ENCODE measurements at places on chromosomes 1 and 21.

GRCh38 chr1:15618655-15619525 lies 1.6 kb downstream of the DDI2 start:
- no peak for DNase-seq

DNA sequence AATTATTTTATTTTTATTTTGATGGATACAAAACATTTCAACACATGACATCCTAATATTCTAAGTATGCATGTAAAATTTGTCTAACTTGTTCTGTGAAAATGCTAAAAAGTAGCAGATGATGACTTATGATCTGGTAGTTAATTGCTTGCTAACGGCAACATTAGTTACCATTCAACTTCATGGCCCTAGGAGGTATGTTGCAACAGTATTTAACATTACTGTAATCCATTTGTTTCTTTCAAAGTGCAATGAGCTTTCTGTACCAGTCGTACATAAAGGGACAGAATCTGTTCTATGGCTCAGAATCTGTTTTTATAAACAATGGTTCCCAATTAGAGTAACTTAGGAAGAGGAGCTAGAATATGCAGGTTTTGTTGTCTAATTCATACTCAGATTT lies 91.5 kb upstream of the ZNHIT6 start:
- no peak for DNase-seq

- DNase-seq: no peak
Measured at GRCh38 chr1:24045771-24046170, 65.6 kb upstream of the SRSF10 start.

GRCh38 chr21:37849506-37850102 lies 66.7 kb downstream of the KCNJ6 start:
- no peak for DNase-seq

GRCh38 chr1:195481293-195481692 lies 1126.9 kb downstream of the KCNT2 start:
- DNase-seq: no peak

GRCh38 chr1:216542741-216543140 lies 119.5 kb upstream of the USH2A start:
- DNase-seq: no peak

DNA sequence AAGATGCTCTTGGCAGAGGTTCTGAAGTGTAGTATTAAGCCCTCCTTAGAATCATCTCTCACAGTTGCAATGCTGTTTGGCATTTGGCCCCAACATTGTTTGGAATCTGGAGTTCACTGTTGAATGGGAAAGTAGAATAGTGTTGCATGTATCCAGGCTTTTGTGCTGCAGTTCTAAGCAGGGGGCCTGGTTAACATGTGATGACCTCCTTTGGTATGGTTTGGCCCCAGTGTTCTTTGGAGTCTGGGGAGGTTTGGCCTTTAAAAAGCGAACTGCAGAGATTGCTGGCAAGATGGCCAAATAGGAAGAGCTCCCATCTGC lies 61.8 kb upstream of the PLD5 start:
- DNase-seq: no peak

- DNase-seq: no peak
Measured at GRCh38 chr1:197358959-197359358, 90.9 kb downstream of the CRB1 start.

DNA sequence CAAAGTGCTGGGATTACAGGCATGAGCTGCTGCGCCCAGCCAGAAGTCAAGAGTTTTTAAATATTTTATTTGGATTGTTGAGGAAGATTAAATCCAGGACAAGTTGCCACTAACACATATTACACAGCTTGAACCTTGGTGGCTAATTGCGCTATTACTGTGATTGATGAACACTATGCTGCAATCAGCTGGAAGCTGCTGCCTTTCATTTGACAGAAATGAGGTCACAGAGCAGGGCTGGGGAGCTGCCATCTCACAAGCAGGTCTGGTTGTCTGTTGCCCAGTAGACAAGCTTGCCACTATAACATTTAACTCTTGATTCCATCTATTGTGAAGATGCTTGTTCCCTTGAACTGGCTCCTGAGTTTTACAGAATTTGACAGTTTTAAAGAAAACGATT lies 37.4 kb upstream of the NRDC start:
- no peak for DNase-seq

GRCh38 chr1:115196296-115196695 lies 107.0 kb upstream of the TSPAN2 start:
- no peak for DNase-seq

- no peak for DNase-seq
Measured at GRCh38 chr21:31922881-31923280, 50.1 kb downstream of the HUNK start.

- DNase-seq: no peak
Measured at GRCh38 chr1:236058141-236058934, 6.6 kb downstream of the NID1 start.

GRCh38 chr1:36663772-36664430 lies 181.2 kb upstream of the CSF3R start:
- no peak for DNase-seq

DNA sequence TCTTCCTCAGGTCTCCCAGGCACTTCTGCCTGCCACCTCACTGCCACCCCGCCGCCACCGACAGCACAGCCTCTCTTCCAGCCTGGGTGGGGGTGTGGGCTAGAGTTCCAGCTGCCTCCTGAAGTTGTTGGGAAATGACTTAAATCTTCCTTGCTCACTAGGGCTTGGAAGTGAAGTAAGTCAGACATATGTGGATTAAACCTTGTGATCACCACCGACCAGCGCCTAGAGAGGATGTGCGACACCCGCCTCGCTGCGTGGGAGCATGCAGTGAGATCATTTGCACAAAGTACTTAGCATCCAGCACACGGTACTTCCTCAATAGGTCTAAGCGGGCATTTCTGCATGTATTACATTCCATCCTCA lies 71.4 kb upstream of the FAM20B start:
- DNase-seq: no peak

DNA sequence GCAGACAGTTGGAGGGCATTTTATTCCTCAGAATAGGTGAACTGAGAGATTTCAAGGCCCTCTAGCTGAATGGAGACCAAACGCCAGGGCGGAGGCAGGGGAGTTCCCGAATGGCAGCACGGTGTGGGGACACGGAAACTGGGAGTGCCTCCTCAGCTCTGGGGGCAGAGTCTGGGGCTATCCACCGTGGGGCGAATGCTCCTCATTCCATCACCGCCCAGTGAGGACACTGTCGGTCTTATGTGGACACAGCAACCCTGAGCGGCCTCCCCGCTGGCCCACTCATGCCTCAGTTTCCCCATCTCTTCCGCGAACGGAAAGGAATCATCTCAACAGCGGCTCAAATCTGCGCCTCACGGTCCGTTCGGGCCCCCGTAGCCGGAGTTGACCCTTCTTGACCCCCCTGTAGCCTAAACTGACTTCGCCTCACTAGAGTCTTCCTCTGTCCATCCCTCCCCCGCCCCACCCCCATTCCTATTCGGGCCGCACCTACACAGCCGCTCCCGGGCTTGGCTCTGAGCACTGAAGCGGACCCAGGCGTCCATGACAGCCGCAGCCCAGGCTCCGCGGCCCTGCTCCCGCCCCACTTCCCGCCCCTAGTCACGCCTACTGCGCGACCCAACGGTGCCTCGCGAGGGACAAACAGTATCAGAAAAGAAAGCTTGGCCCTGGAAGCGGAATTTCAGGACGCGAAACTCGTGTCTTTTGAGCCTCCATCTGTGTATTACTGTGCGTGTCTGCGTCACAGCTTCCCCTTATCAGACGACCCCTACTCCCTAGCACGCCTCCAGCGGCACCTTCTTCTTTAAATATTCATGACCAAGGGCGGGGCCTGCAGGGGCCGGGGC lies at the start of gene PEX11B:
TSS of gene PEX11B (minus strand) at position 574 of the 848 bp plus-strand sequence. CDS start at position 545, 29 bp downstream.
- peak; percentile 90 for DNase-seq

DNA sequence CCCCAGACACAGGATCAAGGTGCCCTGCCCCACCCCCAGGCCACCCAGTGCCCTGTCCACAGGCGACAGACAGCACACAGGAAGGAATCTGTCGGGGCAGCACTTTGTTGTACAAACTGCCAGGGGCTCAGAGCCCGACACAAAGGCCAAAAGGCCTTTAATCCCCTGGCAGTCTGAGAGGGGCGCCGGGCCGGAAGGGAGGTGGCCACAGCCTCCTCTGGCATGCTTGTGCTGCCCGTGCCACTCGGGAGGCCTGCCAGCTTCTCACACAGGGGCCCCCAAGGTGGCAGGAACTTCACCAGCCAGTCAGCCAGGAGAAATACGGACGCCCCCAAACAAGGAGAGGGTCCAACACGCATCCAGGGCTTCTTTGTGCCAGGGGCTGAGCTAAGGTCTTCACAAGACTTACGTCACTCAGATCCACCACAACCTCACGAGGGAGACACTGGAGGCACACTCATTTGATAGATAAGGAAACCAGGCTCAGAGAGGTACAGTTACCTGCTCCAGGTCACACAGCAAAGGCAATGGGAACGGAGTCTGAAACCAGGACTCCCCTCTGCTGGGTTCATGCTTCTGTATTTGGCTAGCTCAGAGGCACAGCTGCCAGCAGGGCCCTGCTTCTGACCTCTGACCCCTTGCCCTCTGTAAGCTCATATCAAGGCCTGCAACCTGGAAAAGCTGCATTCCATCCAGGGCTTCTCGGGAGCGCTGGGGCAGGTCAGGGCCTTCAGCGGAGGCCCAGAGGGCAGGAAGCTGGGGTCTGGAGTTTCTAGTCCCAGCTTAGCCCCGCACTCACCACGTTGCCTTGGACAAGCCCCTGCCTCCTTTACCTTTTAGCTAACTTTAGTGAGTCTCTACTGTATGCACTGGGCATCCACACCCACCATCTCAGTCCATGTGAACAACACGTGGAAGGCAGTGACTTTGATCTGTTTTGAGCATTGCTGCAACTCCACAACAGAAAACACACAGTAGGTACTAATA lies 34.8 kb downstream of the HSPG2 start:
- no peak for DNase-seq

DNA sequence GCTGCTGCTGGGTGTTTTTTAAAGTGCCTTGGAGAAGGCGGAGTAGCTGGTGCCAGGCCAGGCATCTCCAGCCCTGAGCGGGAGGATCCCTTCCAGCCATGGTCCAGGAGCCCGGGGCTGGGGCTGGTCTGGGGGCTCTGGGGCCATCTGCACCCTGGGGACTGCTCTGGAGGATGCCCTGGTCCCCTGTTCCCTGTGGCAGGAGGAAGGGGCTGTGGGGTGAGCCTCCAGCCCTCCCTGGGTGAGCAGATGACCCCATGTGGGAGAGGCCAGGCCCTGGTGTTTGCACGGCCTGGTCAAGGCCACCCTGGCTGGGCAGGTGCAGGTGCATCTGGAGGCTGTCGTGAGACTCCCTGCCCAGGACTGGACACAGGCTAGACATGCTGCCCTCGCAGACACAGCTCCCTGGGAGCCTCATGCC lies 56.7 kb downstream of the SLX9 start:
- DNase-seq: no peak

DNA sequence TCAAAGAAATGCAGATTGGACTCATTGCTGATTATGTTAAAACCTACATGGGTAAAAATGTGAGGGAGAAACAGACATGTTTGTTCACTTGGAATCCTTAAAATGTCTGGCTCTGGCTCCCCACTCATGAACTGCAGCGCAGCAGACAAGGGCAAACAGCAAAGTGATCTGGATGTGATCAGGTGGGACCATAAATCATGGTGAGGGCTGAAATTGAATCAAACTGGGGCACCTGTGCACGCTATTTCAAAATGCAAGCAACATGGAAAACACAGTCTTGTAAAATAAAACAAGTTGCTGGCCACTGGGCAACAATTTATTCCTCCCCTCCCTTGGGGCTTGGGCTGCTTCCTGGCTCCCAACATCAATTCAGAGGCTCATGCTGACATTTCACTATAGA lies 373.4 kb downstream of the SEC16B start:
- no peak for DNase-seq

- no peak for DNase-seq
Measured at GRCh38 chr21:17466166-17466565, 46.7 kb upstream of the CXADR start.

DNA sequence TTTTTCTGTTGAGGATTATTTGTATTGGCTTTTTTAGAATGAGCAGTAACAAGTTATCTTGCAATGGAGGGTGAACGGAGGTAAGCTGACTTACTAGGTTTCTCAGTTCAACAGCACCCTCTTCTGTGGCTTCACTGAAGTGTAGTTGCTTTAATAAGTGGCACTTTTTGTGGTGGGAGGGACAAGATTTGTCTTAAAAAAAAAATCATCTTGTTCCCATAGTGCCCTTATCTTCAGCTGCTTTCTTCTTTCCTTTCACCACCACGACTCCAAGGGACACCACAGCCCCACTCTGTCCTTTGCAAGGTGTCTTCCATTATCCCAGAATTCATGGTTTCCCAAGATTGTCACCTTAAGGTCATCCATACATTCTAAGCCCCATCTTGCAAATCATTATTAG lies 92.9 kb downstream of the PIGK start:
- peak; percentile 21 for DNase-seq

DNA sequence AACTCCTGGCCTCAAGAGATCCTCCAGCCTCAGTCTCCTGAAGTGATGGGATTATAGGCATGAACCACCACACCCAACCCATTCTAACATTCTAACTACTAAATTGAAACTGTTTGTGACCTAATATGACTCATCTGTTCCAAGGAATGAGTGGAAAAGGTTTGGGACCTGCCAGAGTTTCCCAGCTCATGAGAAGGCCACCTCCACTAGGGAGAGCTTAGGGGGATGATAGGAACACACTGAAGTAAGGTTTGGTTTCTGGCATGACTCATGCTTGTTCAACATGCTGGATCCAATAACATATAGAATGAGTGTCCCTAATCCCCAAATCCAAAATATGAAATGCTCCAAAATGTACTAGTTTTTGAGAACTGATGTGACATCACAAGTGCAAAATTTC lies 18.9 kb upstream of the SCAF4 start:
- no peak for DNase-seq

DNA sequence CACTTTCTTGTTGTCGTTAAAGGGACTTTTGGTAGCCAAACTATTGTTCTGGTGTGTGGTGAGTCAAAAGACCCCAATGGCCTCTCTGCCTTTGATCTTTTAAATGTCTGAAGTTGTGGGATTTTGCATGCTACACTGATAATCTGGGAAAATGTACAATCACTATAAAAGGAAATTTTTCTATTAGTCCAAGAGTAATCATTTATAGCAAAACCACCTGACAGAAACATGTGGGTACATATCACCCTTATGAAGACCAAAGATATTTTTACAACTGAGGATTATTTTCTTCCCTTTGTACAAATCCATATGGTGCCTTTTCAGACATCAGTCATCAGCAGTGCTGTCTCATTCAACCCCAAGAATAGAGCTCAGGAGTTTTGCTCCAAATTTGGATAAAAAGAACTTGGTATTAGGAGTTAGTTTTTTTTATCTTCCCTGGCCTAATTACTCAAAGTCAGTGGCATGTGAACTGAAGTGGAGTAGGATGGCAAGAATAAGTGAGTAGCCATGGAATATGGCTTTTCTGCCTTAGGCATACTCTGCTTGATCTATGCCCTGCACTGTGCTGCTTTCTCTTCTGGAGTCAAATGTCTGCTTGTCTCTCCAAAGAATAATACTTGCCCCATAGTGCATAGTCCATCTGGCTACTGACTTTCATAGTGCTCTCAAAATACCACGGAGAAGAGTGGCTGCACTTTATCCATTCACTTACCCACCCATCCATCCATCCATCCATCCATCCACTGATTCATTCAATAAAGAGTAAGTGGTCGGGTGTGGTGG lies 13.5 kb downstream of the GREM2 start:
- no peak for DNase-seq

GRCh38 chr1:28115267-28115666 lies 26.9 kb upstream of the EYA3 start:
- no peak for DNase-seq

Measured in urinary bladder (tissue), 4 donors.